NCI-H1105 treated with DMSO at 0.1 percent for 48 hours (cell line): ENCODE measurements at places on chromosomes 1 and 21.

DNA sequence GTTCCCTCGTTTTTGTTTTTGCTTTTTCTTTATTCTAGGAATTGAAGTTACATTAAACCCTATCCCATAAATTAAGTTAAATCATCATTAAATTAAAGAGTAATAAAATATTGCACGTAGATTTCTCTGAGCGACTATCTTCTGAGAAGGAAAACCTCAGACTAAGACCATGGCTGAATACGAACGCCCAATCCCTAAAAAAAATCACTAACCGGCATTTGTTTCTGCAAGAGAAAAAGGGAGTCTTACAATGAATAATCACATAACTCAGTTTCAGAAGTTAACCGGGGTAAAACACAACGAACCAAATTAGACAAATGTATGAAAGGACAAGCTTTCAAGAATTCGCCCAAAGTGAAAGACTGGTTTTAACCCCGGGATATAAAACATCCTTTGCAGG lies 1.3 kb downstream of the PIK3R3 start:
- no peak for DNase-seq

DNA sequence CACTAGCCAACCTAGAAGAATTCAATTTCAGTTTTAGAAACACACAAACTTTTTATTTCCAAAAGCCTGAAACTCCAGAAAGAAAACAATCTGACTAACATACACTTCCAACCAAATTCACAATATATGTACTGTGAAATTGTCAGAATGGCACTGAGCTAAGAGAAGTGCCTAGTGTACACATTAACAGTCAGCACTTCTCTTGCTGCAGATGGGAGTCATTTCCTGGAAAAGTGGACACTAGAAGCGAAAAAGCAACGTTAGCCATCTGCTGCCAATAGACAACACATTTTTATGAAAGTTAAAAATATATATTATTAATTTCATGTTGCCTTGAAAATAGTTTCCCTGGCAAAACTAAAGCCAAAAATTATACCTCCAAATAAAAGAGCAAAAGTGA lies 66.1 kb downstream of the EPS15 start:
- no peak for DNase-seq

GRCh38 chr21:44286716-44287632 lies 1.3 kb downstream of the AIRE start:
- DNase-seq = no peak

DNA sequence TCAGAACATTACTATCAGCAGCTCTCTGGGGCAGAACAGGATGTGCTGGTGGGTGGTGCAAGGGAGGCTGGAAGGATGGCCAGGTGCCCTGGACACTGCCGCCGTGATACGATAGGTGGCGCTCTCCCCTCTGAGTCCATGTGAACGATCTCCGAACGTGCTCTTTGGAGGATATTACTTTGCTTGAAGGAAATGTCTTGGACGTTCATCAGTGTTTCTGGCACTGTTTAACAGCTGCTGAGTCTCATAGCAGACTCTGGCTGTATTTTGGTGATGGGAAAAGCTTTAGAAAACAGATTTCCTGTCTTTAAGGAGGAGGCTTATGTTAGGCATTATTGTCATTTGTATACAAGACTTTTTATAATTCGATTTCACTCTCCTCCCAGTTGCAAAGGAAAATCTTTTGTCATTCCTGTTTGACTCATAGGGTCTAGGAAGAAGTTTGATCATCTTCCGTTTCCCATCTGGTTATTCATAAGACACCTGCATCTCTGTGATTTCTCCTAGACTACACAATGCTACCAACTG lies 386.2 kb upstream of the ADGRL2 start:
- no peak for DNase-seq

- DNase-seq = no peak
These were observed 65.7 kb upstream of the MORC3 start for GRCh38 chr21:36254106-36254941.

DNA sequence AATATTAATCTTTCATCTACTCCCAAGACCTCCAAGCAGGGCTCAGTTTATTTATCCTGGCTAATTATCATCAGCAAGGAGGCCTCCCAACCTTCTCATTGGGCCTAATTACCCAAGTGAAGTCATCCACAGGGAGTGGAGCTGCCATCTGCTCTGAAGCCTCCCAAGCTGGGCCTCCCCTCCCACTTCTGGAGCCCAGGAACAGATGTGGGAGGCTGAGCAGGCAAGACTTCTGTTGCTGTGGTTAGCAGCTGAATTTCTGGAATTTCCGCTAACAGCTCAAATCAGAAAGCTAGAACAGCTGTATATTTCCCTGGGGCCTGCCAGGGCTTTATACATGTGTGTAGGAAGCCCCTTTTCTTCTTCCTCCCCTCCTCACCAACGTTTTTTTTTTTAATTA lies 127.5 kb downstream of the UCK2 start:
- DNase-seq = no peak

DNA sequence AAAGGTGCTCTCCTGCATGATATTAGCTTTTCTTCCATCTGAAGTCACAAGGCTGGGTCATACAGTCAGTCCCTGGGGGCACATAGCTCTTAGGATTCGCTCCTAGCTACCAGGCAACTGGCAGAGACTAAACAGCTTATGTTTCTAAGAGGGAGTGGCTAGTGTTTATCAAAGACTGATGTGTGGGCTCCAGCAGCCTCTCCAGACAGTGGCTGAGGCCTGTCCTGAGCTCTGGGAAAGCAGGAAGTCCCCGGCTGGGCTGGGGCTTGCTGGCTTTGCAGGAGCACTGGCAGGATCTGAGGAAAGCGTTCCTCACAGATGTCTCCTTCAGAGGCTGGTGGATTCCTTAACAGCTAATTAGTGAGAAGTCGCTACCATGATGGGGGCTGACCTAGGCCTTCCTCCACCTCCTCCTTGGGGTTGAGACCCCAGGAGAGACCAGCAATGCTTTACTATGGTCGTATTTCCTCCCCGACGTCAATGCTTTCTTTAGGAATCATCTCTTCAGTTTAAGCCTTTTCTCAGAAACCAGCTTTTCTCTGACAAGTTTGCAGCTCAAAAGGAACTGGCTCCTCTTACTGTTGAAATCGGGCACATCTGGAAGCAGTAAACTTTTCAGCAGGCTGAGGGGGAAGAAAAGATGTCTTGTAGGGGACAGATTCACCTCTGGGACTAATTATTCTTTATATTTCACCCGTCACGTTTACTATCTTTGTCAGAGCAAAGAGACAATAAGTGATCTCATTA lies 33.5 kb upstream of the HHAT start:
- no peak for DNase-seq

- no peak for DNase-seq
These were observed 14.8 kb upstream of the COL11A1 start for GRCh38 chr1:103122983-103123720.

GRCh38 chr1:230124186-230125128 lies 57.4 kb downstream of the GALNT2 start:
- DNase-seq = no peak

DNA sequence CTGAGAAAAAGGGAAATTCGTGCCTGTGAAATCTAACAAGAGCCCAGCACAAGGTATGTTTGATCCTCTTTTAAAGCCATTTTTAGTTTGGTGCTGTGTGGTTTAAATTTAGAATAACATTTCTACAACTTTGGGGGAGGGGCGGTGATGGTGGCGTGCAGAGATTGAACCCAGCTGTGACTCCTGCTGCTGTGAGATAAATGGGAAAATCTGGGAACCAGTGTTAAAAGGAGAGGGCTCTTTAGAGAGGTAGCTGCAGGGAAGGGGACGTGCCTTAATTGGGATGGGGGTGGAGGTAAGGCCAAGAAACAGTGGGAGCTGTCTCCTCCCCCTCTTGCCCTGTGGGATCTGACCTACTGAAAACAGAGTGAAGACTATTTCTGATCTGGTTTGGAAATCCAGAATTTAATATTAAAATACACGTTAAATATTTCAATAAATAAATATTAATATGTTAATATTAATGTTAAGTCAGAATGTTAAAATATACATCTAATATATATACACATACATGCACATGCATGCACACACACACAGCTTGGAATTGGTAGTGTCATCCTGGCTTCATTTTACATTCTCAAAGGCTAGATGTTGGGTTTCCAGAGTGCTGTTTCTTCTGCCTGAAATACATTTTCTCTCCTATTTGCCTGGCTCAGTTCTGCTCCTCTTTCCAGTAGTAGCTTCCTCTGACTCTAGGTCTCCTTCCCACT lies 30.1 kb upstream of the DNAJC6 start:
- no peak for DNase-seq

GRCh38 chr1:154768456-154769125 lies 101.5 kb downstream of the KCNN3 start:
- DNase-seq = no peak

- no peak for DNase-seq
These were observed 133.1 kb downstream of the VAV3 start for GRCh38 chr1:107831921-107832320.

GRCh38 chr1:203304919-203305808 lies at the start of gene BTG2:
TSS of gene BTG2 (plus strand) at chr1:203305519. CDS start at chr1:203305607, 88 bp downstream.
- peak; percentile 93 for DNase-seq

GRCh38 chr1:29736582-29737188 lies 500.4 kb downstream of the PTPRU start:
- no peak for DNase-seq

GRCh38 chr1:42176902-42177519 lies 12.5 kb upstream of the GUCA2A start:
- DNase-seq = peak; percentile 74

DNA sequence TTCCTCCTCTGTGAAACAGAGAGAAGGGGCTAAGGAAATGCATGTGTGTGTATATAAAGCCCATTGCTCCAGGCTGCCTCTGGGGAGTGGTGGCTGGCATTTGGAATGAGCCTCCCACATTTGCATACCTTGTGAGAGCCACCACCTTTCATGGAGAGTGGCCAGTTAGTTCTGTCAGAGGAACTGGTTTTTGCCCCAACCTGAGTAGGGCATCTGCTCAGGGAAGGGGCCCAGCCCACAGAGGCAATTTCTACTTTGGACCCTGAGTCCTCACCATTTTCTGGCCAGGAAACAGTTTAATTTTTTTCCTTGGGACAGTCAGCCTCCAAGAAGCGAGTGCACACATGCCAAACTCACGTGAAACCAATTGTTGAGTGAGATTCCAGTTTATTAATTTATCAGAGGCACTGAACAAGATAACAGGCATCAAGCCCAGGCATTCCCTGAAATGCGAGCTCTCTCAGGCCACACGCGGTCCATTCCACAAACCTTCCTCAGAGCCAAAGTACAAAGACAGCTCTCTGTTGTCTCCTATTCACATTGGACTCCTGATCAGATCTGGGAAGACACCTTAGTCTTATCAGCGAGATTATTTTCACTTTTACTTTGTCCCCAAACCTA lies 1.0 kb upstream of the SLC6A9 start:
- DNase-seq = no peak

DNA sequence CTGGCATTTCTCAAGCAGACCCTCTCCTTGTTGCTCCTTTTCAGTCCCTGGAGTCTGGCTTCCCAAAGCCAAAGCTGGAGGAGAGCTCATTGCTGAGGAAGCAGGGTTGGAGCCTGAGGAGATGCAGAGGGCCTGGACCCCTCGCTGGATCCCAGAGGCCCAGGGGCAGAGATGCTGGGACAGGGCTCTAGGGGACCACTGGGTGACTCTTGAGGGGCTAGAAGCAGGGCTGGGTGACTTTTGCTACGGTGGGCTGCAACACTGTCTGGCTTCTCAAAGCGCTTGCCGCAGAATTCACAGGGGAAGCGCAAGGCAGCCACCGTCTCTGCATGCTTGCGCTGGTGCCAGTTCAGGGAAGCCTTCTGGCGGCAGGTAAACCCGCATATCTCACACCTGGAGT lies 8.8 kb downstream of the ZNF692 start:
- no peak for DNase-seq

- peak; percentile 43 for DNase-seq
These were observed 71.2 kb downstream of the VWA5B1 start for GRCh38 chr1:20361805-20362381.

DNA sequence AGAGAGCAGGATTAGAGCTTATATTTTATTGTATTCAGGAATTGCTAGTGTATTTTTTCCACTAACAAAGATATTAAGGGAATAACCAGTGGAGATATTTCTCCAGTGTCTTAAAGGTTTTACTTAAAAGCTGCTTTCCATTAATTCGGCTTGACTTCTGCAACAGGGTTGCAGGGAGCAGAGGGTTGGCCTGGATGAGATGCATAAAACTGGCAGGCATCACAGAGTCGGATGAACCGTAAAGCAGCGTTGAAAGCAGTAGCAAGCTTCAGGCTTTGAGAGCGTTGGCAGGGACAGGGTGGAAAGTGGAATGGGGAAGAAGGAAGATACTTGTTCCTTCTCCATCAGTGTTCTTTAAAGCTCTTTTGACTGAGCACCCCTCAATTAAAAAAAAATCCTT lies 237.2 kb downstream of the LMO4 start:
- no peak for DNase-seq

DNA sequence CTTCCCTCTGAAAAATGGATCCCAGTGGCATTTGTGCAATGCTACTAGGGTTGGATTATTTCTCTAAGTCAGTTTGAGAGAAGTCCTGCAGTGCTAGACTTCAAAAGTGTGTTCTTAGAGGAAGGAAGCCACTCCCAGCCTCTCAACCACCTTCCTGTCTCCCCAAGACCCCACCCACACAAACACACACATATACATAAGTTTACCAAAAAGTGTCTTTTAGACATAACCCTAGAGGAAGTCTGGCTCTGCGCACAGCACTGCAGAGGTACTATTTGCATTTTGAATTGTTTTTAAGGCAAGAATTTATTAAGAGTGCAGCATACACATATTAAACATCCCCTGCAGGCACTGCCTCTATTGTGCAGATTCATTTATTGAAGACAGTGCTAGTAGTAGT lies 127.3 kb downstream of the HHIPL2 start:
- DNase-seq = no peak

- DNase-seq = no peak
These were observed 52.3 kb downstream of the COL18A1 start for GRCh38 chr21:45457161-45457831.

- DNase-seq = no peak
These were observed 68.6 kb upstream of the VAV3 start for GRCh38 chr1:108033550-108033951.

DNA sequence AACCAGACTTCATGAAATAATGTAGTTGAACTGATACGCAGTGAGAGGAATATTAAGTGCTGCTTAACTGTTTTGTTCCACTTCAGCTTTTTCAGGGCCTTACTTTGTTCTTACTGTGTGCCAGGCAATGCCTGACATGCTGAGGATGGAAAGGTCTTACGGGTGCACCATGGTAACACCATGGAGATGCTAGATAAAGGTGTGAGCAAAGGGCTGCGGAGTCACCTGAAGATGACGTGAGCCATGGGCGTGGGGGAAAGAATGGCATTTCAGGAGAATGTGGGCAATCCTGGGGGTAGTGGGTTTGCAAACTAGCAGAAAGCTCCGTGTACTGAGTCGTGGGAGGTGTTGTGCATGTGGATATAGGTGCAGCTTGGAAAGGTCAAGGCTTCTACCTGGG lies 27.3 kb downstream of the MAN1C1 start:
- no peak for DNase-seq

- no peak for DNase-seq
These were observed 11.4 kb upstream of the MNDA start for GRCh38 chr1:158819461-158820443.

GRCh38 chr1:151159373-151159772 lies 2.9 kb downstream of the TNFAIP8L2 start:
- no peak for DNase-seq

DNA sequence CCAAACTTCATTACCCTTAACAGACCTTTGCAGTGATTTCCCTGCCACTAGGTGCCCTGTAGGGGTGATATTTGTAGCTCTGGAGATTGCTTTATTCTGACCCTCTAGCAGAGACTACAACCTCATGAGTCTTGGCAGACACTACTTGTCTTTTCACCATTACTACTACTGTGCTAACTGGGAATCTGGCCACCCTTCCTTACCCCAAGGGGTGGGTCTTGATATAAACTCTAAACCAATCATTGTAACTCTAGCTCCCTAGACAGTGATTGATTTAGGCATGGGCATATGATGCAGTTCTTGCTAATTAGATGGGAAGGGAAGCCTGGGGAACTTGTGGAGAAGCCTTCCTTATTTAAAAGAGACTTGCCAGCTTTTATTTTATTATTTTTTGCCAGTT lies 3.9 kb downstream of the KPNA6 start:
- no peak for DNase-seq
